Putamen (tissue), 1 donor: ENCODE measurements at places on chromosomes 11 and 22.
A peak's percentile ranks its signal among the peaks of the same experiment; 100 is the strongest.

GRCh38 chr11:40921246-40921645 lies 538.2 kb downstream of the LRRC4C start:
- DNase-seq: no peak

DNA sequence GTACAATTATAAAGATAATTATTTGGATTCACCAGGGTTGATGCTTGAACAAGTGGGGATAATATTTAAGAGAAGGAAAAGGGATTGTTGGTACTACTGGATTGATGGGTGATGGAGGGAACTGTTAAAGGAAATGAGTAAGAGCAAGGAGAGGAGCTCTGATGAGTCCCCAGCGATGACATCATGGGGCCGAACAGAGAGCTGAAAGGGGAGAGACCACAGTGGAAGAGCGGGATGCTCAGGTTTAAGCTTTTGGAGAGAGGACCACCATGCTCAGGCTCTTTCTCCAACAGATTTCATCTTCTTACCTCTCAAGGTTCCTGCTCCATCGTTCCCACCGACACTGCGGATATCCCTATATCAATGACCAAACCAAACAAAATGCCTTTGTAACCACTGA lies 568.7 kb downstream of the ETS1 start:
- no peak for DNase-seq

DNA sequence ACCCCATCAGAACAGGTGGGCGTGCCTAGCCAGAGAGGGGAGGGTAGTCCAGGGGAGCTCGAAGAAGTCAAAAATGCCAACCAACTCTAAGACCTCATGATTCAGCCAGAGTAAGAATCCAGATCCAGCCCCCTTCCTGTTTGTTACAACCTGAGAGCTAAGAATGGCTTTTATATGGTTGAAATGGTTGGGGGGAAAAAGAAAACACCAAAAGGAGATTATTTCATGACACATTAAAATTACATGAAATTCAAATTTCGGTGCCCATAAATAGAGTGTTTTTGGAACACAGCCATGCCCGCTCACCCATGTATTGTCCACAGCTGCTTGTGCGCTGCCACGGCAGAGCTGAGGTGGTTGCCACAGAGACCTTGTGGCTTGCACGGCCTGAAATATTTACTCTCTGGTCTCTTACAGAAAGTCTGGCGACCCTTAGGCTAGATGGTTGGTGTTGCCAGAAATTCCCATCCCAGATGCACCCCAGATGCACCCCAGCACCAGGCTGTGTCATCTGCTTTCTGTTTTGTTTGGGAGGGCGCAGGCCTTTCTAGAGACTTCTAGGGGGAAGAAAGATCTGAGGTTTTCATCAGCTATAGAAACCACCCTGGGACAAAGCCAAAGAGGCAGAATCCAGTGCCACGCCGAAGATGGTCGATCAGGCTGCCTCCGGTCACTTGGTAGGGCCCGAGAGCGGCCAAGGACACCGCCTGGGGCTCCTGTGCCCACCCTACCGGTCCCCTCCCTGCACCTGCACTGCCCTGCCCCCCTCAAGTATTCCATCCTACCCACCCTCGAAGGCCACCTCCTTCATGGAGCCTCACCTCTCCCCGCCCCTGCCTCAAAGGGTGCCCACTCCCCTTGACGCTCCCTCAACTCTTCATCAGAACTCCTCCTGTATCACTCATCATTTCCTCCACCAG lies 80.2 kb downstream of the DSCAML1 start:
- DNase-seq: peak; percentile 48

GRCh38 chr22:17918840-17919239 lies 105.5 kb downstream of the MICAL3 start:
- no peak for DNase-seq

DNA sequence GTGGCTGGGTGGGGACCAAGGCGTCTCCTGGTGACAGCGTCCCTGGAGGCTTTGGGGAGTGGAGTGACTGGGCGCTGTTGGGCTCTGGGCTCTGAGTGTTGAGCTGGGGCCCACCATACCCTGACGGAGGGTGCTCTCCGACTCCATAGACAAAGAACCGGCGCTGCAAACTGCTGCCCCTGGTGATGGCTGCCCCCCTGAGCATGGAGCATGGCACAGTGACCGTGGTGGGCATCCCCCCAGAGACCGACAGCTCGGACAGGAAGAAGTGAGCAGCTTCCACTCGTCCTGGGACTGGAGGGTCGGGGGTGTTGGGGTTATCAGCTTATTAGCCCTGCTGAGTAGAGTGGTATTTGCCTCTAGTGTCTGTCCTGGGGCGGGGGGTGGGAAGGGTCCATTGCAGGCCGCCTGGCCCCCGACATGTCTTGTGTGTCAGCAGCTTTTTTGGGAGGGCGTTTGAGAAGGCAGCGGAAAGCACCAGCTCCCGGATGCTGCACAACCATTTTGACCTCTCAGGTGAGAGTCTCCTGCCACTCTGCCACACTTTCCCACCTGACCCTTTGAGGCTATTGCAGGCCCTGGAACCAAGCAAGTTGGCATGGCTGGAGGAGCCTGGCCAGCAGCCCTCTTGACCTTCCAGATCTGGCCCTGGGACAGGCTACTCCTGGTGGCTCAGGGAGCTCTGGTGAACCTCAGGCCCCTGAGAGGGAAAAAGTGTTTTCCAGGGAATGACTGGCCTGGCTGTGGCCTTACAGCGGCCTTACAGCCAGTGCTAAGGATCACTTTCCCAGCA lies 7.6 kb downstream of the CLDN5 start:
- no peak for DNase-seq

- DNase-seq: no peak
Observed at GRCh38 chr11:85709941-85710702, 24.1 kb upstream of the CCDC89 start.

DNA sequence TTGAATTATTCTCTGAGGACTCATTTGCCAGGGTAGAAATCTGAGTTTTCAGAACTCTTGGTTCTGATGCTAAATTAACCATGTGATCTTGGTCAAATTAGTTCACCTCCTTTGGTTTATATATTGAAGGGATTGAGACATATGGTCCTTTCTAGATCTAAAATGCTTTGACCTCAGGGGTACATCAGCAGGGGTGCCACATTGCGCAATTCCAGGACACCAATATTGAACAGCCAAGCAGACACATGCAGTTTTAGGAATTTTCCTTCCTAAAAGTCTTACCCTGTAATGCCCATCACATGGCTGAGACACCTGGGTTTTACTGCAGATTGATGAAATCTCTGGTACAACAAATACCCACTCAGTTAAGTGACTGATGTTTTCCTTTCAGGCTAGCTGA lies 254.4 kb upstream of the NCAM1 start:
- no peak for DNase-seq

GRCh38 chr22:22752556-22753477 lies 108.4 kb downstream of the GGTLC2 start:
- DNase-seq: no peak

- DNase-seq: no peak
Observed at GRCh38 chr22:27327497-27327896, 474.1 kb downstream of the MN1 start.

DNA sequence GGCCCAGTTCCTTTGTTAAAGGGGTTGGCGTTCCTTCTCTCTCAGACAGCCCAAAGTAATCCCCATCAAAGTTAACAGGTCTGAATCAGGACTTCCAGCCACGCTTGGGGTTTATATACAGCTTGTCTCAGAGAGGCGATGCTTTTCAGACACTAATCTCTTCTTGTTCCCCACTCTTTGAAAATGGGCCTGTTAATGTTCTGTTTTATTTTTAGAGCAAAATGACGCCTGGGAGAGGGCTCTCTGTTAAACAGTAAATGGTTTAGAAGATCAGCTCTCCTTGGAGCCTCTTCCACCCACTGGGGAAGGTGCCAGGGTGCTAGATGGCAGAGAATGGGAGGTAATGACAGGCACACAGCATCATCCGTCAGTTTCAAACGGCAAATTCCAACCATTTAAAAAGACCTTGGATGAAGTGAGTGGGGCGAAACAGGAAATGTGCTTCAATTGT lies 235.9 kb upstream of the NARS2 start:
- no peak for DNase-seq

DNA sequence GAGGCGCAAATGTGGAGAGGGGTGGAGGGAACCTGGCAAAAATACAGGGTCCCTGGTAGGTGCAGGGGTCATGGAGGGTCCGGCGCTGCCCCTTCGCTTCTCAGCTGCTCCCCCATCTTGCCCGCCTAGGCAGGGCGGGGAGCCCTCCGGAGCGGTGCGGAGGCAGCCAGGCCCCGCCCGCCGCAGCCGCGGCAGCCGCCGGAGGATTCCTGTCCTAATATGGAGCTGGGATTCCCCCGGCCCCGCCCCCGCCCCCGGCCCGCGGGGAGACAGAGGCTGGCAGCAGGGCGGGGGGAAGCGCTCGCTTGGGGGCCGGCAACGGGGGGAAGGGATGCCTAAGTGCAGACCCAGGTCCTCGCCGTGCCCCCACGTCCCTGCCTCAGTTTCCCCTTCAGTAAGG lies 1.0 kb upstream of the NPAS4 start:
- DNase-seq: no peak

DNA sequence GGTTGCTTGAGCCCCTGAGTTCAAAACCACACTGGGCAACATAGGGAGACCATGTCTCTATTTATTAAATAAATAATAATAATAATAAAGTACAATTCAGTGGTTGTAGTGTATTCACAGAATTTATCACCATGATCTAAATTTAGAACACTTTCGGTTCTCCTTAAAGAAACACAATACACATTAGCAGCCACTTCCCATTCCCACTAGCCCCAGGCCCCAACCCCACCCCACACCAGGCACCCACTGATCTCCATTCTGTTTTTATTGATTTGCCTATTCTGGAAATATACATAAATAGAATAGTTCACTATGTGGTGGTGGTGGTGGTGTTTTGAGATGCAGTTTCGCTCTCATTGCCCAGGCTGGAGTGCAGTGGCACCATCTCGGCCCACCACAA lies 45.7 kb downstream of the BCL2L13 start:
- no peak for DNase-seq

DNA sequence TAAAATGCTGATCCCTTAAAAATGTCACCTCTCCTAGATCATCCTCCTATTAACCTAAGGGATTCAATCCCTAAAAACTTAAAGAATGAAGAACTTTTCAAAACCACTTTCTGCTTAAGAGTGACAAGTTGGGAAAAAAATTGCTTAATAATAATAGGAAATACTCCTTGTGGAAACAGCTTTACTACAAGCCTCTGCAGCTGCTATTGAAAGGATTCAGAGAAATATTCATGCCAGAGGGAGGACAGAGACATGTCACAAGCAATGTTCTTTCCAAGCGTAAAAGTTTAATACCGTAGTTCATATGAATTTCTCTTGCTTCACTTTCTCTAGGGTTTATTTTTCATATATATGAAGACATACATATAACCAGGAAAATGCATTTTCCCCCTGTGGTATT lies 98.2 kb downstream of the ARHGAP20 start:
- no peak for DNase-seq

GRCh38 chr11:117884994-117885393 lies 8.5 kb upstream of the FXYD6 start:
- DNase-seq: no peak

DNA sequence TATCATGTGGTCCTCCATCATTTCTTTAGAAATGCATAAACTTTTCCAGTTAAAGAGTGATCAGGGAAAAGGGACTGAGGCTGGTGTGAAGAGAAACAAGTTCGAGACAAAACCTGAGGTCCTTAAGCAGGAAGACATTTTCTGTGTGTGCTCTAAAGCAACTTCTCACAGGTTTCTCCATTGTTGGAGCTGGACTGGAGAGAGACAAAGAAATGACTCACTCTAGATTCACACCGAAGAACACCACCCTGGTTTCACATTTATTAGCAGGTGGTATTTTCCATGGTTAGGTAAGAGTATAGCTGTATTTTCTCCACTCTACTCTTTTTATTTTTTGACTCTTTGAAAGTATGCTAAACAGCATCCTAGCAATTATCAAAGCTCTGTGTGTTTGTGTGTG lies 736.4 kb downstream of the KCNA4 start:
- no peak for DNase-seq

DNA sequence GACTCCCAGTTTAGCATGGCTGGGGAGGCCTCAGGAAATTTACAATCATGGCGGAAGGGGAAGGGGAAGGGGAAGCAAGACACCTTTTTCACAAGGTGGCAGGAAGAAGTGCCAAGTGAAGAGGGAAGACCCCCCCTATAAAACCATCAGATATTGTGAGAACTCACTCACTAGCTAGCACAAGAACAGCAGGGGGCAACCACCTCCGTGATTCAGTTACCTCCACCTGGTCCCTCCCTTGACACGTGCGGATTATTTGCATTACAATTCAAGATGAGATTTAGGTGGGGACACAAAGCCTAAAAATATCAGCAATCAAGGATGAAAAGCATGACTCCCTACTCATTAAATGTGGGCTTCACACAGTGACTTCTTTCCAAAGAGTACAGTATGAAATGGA lies 155.0 kb upstream of the CCDC90B start:
- no peak for DNase-seq

DNA sequence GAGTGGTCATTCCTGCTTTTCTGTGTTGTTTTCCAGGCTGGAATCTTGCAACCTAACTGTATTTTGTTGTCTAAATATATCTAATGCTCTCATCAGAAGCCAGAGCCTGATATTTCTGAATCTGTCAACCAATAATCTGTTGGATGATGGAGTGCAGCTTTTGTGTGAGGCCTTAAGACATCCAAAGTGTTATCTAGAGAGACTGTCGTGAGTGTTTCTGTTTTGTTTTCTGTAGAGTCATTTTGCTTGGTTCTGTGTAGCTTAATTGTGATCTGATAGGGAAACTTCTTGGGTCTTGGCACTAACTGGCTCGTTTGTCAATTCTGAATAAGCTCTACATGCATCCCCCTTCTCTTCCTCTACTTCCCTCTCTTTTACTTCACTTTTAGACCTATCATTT lies 31.2 kb upstream of the RBMXL2 start:
- DNase-seq: no peak

GRCh38 chr22:42926104-42926503 lies 69.0 kb upstream of the ARFGAP3 start:
- DNase-seq: no peak

DNA sequence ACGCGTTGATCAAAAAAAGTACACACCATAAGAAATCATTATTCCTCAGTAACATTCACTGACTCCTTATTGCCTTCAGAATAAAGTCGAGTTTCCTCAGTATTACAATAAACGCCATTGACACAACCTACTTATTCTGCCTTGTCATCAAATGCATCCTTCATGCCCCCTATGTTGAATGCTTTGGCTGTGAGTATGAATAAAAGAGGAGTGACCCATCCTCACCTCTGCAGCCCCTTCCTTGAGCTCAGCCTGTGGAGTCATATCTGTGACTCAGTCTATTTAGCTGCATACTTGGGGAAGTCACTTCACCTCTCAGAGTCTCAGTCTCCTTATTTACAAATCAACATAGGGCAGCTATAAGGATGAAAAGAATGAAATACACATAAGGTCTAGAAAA lies 65.1 kb downstream of the USP35 start:
- no peak for DNase-seq

DNA sequence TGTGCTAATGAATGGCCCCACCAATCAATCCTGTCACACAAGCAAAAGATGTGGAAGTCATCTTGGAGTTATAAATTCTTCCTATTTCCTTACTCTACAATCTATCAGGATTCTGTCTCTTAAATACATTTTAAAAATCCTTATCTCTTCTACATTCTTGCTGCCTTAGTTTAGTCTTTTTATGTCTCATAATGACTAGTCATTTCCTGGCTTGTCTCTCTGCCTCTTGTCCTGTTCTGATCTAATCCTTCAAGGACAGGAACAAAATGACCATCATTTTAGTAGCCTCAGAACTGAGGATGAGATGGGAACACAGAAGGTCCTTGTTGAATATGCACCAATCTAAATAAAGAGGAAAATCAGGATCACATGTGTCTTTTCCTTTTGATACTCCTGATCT lies 56.6 kb upstream of the LIN7C start:
- no peak for DNase-seq

GRCh38 chr11:116466801-116467200 lies 306.0 kb downstream of the BUD13 start:
- no peak for DNase-seq
